Vagina (tissue), 2 donors: ENCODE measurements at places on chromosomes 6 and 20. TPM values are rescaled to one million over a fixed set of nuclear protein-coding genes. Genes with fewer than 3 reads are reported as not detected.
A peak's percentile ranks its signal among the peaks of the same experiment; 100 is the strongest.

GRCh38 chr6:97085772-97086171, 161.2 kb downstream of the KLHL32 start:
- no peak for DNase-seq

DNA sequence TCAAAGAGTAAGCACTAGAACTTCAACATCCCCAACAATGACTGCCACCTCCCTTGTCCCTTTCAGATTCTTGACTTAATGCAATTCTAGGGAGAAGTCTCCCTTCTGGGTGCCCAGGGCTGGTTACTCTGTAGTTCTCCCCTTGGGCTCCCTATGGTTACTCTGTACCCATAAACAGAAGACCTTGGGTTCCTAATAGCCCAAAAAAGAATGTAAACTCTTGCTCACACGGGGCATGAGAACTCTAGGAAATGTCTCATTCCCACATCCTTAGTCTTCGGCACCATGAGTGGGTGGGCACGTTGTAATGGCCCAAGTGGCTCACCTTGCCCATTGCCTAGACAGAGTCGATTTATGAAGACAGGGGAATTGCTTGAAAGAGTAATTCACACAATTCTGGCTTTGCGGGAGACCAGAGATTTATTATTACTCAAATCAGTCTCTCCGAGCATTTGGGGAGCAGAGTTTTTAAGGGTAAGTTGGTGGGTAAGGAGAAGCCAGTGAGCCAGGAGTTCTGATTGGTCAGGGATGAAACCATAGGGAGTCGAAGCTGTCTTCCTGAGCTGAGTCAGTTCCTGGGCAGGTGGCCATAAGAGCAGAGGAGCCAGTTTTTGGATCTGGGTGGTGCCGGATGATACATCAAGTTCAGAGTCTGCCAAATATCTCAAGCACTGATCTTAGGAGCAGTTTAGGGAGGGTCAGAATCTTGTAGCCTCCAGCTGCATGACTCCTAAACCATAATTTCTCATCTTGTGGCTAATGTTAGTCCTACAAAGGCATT, 61.2 kb upstream of the SIRPG start:
- DNase-seq, result peak; percentile 67

DNA sequence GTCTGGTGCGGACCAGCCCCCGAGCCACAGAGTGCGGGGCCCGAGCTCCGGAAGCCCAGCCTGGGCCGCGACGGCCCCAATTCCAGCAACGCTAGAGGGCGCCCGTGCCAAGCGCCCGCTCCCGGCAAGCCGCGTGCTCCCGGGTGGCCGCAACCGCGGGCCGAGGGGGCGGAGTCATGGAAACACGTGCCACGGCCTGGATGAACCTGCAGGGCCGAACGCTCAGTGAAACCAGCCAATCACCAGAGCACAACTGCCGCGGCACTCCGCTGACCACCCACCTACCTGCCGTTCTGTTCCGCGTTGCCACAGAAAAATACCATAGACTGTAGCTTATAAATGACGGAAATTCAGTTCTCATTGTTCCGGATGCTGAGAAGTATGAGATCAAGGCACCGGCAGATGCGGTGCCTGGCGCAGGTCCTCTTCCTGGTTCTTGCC, 85.7 kb upstream of the FOXC1 start:
- no peak for DNase-seq

GRCh38 chr6:53741034-53741823, 53.6 kb upstream of the LRRC1 start:
- no peak for DNase-seq

DNA sequence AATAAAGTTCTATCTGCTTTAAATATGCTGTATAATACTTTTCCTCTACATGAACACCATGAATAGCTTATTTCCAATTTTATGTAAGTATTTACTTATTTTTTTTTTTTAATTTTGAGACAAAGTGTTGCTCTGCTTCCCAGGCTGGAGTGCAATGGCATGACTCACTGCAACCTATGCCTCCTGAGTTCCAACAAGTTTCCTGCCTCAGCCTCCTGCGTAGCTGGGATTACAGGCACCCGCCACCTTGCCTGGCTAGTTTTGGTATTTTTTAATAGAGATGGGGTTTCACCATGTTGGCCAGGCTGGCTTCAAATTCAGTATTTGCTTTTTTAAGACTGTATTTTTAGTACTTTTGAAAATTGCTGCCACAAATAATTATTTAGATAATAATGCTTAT, 1365.9 kb downstream of the GRIK2 start:
- no peak for DNase-seq

Gene ERVFRD-1
- 0.25 TPM for total RNA-seq

Gene MICB
- 3.2 TPM for total RNA-seq

Gene VPS16
- total RNA-seq, result 30.0 TPM

Gene NR2E1
- total RNA-seq, result not detected
